Frontal cortex (tissue), 4 donors: ENCODE measurements at places on chromosomes 7 and 10. TPM values are rescaled to one million over a fixed set of nuclear protein-coding genes. Genes with fewer than 3 reads are reported as not detected.

GRCh38 chr7:30062587-30062986, 34.4 kb downstream of the PLEKHA8 start:
- peak; percentile 16 for DNase-seq

CYP26C1 gene
- total RNA-seq, result under 0.01 TPM

METTL2B gene
- total RNA-seq, result 37.9 TPM

DNA sequence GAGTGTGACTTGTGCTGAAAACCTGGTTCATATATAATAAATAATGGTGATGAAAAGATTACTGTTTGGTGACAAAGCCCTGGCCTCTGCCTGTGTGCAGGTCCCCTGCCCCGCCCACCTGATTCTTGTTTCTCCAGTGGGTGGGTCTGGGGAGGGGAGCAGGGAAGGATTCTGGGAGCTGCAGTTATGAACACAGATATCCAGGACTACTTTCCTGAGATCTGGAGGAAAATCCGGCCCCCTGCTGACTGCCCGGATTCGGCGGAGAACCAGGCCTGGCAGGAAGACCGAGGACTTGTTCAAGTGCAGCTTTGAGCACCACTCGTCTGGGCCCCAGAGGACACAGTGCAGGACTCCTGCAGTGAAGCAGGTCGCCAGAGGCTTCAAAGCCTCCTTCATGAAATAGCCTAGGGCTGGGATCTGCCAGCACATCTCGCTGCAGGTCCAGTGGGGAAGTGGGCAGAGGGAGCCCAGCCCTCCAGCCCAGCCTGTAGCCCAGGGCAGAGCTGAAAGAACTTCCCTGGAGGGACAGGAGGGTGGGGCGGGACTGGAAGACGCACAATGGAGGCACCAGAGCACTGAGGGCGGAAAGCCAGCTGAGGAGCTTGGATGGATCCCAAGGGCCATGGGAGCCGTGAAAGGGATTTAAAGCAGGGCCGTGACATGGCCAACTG, 7.0 kb downstream of the ATP6V0E2 start:
- DNase-seq, result peak; percentile 32
